Lung microvascular endothelial cell (primary cell): ENCODE measurements at places on chromosomes 11 and 22.

DNA sequence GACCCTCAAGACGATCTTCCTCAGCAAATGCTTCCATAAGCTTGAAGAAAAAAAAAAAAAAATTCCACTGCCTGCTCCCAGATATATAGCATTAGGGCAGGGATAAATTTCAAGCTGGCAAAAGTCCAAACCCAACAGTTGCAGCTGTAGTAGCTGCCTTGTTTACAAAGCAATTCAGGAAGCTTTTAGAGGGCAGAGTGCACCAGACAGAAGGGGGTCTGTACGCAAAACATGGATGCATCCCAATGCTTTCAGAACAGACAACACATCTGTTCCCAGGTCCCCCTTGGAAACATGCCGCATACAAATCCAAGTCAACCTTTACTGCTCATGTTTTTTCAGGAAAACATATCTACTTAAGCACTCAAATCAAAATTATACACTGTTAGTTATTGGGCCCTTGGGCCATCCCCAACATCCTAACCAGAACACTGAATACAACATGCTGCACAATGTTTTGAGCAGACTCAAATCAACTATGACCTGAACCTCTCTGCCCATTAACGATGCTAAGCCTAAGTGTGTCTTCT, 94.5 kb downstream of the CADM1 start:
- no peak for DNase-seq

- no peak for DNase-seq
Observed at GRCh38 chr11:111494040-111494439, 18.1 kb downstream of the BTG4 start.

GRCh38 chr11:17988465-17988864, 24.4 kb downstream of the SERGEF start:
- DNase-seq, result no peak

DNA sequence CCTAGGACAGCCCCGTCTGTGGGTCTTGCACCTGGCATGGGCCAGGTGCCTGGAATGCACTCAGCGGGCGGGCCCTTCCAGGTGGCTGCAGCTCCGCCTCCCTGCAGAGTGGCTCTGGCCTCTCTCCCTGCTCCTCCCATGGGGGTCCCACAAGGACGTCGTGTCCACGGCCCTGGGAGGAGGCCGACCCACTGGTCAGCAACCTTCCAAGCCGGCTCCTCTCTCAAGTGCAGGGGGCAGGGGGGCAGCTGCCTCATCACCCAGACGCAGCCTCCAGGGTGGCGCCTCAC, 41.9 kb downstream of the CERK start:
- DNase-seq, result no peak

GRCh38 chr11:33000181-33000580, 15.5 kb upstream of the DEPDC7 start:
- peak; percentile 4 for DNase-seq

DNA sequence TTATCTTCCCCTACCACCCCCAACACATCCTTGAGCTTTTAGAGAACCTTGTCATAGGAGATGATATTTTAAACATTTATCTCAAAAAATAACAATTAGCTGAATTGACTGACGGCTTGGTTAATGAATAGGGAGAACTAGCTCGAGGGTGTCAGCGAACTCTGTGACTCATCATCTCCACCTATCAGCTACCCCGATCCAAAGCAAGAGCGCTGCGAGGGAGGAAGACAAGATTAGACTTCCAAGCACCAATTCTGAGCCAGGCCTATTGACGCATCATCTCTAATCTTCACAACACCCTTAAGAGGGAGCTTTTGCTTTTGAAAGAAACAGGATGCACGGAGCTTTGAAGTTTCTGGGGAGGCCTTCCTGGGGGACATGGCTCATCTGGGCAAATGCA, 51.0 kb upstream of the GALNT18 start:
- DNase-seq, result no peak

DNA sequence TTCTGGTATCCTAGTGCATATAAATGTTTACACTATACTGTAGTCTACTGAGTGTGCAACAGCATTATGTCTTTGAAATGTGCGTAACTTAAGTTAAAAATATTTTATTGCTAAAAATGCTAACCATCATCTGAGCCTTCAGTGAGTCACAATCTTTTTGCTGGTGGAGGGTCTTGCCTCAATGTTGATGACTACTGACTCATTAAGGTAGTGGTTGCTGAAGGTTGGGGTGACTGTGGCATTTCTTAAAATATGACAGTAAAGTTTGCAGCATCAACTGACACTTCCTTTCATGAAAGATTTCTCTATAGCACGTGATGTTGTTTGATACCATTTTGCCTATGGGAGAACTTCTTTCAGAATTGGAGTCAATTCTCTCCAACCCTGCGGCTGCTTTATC, 8.5 kb upstream of the CREBZF start:
- DNase-seq, result no peak

GRCh38 chr22:22078329-22078728, 95.7 kb upstream of the TOP3B start:
- DNase-seq, result no peak

DNA sequence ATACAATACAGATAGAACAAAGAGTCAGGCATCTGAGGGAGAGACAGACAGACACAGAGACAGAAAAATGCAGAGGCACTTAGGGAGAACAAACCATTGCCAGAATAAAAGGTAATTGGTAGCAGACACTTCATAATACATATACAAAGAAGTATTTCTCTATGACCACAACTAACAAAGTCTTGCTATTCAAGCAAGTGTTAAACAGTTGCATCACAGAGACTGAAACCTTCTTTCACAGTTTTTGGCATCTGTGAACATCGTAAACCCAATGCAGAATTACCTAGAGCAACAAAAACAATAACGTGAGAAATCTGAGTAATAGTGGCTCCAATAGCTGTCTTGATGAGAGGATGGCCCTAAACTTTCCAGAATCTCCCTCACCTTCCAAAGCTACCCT, 116.4 kb downstream of the BLID start:
- no peak for DNase-seq

- DNase-seq, result no peak
Observed at GRCh38 chr11:36792996-36793914, 195.2 kb upstream of the RAG2 start.

DNA sequence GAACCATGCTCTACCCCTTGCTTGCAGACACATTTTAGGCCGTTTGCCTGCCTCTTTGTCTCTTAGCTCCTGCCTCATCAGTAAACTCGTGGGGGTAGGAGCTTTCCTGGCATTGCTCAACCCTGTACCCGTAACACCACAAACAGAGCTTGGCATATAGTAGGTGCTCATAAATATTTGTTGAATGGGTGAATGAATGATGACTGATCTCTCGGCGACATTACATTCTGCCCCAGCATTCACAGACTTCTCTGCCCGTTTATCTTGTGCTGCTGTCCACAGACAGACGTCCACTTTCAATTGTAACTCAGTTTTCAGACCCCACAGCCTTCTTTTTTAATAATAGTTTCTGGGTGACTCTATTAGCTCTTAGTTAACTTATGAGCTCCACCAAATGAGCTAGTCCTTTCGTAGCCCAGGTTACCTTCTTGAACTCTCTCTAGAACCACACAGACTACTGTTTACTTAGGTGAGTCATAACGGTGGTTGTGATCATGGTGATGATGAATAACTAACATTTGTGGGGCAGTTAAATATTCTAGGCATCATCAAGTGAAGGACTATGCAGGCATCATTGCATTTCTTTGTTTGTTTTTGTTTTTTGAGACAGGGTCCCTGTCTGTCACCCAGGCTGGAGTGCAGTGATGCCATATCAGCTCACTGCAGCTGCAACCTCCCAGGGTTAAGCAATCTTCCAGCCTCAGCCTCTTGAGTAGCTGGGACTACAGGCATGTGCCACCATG, 188.4 kb downstream of the ADAMTS15 start:
- DNase-seq, result peak; percentile 59

- DNase-seq, result no peak
Observed at GRCh38 chr11:99148352-99148751, 127.6 kb downstream of the CNTN5 start.

- DNase-seq, result peak; percentile 82
Observed at GRCh38 chr11:102390667-102391465, 43.9 kb downstream of the BIRC2 start.

DNA sequence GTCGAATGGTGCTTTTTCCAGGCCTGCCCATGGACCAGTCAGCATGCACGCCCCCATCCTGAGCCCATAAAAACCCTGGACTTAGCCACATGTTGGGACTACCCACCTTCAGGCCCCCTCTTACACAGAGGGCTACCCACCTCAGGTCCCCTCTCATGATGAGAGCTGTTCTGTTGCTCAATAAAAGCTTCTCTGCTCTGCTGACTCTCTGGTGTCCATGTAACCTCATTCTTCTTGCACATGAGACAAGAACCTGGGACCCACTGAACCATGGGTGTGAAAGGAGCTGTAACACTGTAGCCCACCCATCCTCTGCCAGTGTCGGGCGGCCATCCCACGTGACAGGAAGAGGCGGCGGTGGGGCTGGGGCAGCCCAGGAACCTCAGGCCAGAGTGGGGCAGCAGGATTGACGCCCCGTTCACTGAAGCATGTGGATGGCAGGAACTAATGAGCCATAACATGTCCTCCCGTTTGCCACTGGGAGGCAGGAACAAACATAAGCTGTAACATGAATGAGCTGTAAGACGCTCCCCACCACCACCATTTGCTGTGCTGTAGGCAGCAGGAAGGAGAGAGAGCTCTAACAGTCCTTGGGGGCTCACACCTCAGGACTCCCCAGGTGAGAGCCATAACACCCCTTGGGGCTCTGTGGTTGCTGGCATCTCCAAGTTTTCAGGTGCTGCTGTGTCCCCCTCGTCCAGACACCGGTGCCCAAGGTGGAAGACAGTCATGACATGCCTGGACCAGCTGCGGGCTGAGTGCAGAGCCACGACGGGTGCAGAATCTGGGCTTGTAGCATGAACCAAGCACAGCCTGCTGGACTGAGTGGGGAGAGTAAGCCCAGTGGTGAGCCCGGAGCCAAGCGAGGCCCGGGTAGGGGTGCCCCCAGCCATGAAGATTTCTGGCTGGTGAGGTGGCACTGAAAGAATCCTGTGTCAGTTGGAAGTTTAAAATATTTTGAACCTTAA, 69.4 kb downstream of the MCHR1 start:
- DNase-seq, result no peak

DNA sequence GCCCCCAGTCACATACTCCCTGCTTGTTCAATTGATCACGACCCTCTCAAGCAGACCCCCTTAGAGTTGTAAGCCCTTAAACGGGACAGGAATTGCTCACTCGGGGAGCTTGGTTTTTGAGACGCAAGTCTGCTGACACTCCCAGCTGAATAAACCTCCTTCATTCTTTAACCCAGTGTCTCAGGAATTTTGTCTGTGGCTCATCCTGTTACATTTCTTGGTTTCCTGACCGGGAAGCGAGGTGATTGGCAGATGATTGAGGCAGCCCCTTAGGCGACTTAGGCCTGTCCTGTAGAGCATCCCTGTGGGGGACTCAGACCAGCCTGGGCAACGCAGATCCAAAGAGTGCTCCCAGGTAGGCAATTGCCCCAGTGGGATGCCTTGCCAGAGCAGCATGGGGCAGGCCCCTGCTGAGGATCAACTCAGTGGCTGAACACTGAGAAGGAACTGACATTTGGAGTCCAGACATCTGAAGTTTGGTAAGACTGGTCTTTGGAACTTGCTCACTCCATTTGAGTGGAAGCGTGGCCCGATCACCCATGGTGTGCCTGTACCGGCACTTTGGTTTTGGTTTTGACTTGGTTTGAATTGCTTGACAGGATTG, 51.5 kb downstream of the NEU3 start:
- DNase-seq, result no peak

DNA sequence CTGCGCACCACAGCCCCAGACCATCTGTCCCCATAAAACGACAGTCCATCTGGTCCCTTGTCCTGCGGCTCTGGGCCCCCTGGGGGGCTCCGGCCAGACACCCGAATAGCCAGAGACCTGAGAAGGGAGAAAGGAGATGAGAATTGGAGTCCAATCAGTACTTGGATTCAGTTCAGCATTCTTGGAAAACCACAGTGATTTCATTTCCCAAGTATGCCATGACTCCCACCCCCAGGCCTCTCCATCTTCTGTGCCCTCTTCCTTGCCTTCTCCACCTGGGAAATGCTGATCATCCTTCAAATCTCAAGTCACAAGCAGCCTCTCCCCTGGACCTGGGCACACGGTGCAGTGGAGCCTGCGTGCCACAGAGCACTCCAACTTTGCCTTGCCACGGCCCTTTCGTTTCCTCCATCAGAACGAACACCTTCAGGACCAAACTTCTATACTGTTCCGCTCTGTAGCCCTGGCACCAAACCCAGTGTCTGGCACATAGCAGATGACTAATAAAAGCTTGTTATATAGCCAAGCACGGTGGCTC, 10.9 kb upstream of the MFNG start:
- no peak for DNase-seq

DNA sequence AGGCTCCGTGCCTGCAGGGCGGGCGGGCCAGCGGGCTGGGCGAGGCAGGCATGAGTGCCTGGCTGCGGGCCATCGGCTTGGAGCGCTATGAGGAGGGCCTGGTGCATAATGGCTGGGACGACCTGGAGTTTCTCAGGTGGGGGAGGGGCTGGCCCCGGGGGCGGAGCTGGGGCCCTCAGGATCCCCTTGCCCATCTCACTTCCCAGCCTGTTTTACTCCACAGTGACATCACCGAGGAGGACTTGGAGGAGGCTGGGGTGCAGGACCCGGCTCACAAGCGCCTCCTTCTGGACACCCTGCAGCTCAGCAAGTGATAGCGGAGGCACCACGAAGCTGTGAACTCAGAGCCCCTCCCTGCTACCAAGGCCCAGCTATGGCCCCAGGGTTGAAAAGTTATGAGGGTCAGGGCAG, 5.9 kb downstream of the PHOX2A start:
- peak; percentile 79 for DNase-seq

DNA sequence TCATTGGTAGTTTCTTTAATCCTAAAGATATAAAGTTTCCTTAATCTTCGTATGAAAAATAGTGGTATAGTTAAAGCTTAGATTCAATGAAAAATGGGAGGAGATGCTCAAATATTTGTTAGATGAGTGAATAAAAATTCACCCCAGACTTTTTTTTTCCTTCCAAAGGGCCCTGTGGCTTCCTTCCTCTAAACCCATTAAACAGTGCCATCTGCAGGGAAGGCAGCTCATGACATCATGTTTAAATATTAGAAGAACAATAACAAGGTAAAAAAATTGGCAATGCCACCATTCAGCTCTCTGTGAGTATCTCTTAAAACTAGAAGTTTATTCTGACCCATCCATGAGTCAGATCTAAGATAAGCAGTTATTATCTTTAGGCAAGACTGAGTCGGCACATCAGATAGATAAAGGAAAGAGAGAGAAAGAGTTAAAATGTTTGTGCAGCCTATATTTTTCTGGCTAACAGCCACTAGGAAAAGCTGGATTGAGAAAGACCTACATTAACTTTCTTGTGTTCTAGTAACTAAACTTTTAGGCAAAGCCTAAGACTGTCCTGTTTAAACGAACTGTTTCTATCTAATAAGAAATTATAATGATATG, 19.1 kb upstream of the OOSP1 start:
- DNase-seq, result peak; percentile 84

DNA sequence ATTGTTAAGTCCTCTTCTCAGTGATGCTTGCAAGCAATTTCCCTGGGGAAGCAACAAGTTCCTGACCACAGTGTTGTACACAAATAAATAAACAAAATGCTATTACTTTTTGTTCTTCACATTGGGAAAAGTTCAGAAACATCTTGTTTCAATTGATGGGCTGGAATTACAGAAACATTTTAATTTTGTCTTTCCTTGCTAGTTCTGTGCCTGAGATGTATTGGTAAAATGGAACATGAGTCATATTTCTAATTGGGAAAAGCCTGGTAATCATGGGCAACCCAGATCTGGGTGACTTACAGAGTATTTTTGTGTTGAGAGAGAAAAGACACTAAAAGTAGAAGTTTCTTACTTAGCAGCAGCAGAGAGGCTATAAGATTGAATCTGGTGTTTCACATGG, 576 bp upstream of the BLID start:
- DNase-seq, result no peak
